ENCODE measurements at places on chromosomes 11 and 22.

DNA sequence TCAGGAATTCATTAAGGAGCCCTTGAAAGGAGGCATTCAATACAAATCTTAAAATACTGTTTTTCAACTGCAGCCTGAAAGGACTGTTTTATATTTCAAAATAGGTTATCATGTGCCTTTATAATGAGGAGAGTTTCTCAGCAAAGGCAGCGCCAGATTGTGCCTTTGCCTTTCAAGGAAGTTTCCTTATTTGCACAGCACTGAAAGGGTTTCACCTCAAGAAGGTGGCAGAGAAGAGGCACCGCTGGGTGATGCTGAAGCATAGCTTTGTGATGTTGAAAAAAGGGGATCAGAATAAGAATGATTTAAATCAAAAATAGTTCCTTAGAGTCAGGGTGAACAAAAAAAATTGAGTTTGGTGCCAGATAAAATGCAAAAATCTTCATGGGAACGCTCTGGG, 601.0 kb upstream of the KIRREL3 start:
- no peak for DNase-seq

DNA sequence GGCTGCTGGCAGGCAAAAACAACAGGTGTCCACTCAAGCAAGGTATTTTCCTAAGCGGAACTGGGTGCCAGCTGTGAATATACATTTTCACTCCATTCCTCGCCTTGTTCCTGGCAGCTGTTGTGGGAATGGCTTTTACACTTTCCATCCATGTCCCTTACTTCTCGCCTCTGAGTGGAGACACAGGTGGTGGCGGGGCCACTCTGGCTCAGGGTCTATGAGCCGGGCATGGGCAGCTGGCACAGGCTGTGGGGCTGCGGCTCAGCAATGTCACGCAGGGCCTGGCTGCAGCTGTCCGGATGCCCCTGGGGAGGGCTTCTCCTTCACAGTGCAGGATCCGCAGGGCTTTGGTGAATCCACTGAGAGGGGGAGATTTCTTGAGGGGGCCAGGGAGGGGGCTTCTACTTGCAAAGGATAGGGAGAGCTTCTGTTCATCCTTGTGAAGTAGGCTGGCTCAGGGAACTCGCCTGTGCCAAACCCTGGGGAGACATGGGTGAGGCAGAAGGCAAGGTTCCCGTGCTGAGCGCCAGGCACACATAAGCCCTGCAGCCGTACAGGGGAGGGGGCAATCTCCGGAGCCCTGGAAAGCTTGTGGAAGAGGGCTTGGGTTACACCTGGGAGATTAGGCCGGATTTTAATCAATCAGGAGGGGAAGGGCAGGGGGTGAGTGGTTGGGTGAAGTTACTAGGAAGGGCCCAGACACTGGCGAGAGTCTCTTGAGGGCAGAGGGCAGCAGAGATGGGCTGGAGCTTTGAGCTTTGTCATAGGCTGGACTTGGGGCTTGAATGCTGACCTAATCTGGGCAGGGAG, 45.7 kb downstream of the KCNQ1OT1 start:
- no peak for DNase-seq

DNA sequence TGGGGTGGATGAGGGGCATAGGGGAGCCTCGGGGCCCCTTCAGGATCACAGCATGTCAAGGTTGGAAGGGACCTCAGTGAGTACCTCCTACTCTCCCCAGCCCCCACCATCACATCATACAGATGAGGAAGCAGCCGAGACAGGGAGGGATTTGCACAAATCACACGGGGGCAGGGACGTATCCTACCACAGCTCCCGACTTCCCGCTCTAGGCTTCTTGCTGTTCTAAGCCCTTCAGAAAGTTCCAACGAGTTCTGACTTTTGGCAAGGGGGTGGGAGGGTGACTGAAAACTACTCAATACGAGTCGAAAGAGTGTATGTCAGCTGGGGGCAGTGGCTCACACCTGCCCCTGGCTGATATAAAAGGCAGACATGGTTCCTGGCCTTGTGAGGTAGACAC, 4.7 kb upstream of the RAD9A start:
- no peak for DNase-seq

GRCh38 chr22:44879301-44879680, 126.9 kb downstream of the ARHGAP8 start:
- DNase-seq, result no peak

- no peak for DNase-seq
Measured at GRCh38 chr11:66548041-66548440, 1.3 kb downstream of the ACTN3 start.

Measured in umbilical cord (tissue), 2 donors.